ENCODE measurements at places on chromosomes 7 and 10.
A peak's percentile ranks its signal among the peaks of the same experiment; 100 is the strongest.

- DNase-seq = no peak
Measured at GRCh38 chr7:14751461-14751860, 151.1 kb downstream of the DGKB start.

DNA sequence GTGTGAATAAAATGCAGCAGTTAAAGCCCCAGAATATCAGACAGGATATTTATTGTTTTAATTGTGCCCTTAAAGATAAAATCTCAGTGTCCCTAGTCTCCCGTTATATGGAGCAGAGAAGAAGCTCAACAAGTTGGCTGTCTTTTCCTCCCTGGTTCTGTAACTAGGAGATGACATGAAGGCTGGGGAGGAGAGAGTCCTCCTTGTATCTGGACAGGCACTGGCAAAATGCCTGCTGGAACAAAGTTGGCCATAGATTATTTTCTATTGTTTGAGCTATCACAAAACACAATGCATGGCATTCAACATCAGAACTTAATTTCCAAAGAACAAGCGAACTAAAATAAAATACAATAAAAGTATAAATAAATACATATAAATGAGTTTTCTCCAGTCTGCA lies 694.9 kb upstream of the KCND2 start:
- DNase-seq = no peak

GRCh38 chr7:50988465-50988864 lies 205.8 kb upstream of the GRB10 start:
- DNase-seq = no peak

DNA sequence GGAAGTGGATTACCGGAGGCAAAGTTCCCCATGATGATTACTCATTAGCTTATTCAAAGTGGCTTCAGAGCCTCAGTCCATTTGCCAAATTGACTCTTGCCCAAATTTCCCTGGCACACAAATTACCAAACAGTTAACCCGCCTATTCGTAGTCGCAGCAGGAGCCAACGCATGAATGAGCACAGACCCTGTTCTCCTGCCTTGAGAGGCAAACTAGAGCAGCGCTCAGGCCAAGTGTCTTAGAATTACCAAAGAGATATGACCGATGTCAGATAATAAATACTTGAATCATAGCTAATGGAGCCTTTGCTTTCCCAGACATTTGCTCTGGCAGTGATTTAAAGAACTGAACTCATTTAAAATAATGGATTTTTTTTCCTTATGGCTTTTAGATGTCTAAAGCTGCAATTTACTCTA lies 64.9 kb downstream of the CTTNBP2 start:
- DNase-seq = peak; percentile 39

GRCh38 chr7:46035166-46035565 lies 114.1 kb upstream of the IGFBP3 start:
- DNase-seq = no peak

DNA sequence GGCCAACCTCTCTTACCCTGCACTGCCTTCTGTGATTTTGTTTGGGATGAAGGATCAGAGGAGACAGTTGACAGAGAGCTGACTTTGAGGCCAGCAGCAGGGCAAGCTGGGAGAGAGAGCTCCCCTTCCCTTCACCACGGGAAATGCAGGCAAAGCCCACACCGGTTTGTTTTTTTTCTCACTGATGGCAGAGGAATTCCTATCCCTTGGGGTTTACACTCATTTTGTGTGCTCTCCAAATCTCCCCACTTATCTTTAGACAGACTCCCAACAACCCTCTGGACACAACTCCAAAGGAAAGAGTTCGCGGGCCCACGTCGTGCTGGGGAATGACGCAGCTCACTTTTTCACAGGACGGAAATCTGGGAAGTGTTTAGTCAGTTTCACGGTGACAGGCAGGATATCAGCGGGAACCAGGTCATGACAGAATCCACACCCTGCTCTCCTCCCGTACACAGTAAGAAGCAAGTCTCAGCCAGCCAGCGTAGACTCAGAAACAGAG lies 68.3 kb upstream of the FAM171A1 start:
- no peak for DNase-seq

- DNase-seq = no peak
Measured at GRCh38 chr10:47440207-47440606, 43.7 kb downstream of the ANXA8 start.

DNA sequence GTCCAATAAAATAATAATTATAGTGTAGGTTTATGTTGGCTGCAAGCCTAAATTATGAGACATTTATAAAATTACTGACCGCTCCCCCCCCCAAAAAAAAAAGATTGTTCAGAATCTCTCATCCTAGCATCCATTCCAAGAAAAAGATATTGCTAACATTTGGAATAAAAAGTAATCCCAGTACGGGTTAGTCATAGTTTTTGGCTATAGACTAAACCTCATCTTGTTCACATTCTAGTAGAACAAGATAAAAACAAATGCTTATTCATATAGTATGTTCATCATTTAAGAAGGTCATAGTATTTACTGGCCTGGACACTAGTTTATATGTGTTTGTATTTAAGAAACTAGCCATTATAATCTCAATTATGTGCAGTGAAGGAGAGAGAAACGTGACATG lies 44.0 kb downstream of the ADK start:
- DNase-seq = no peak

GRCh38 chr10:69665474-69666320 lies 35.6 kb downstream of the FAM241B start:
- DNase-seq = no peak

- DNase-seq = no peak
Measured at GRCh38 chr10:113732160-113732881, 19.2 kb upstream of the PLEKHS1 start.

GRCh38 chr7:33886149-33886623 lies 19.2 kb upstream of the BMPER start:
- DNase-seq = no peak

GRCh38 chr7:37901236-37901827 lies 15.3 kb downstream of the SFRP4 start:
- DNase-seq = peak; percentile 6

GRCh38 chr10:48241332-48241731 lies 33.2 kb downstream of the FRMPD2 start:
- DNase-seq = no peak

DNA sequence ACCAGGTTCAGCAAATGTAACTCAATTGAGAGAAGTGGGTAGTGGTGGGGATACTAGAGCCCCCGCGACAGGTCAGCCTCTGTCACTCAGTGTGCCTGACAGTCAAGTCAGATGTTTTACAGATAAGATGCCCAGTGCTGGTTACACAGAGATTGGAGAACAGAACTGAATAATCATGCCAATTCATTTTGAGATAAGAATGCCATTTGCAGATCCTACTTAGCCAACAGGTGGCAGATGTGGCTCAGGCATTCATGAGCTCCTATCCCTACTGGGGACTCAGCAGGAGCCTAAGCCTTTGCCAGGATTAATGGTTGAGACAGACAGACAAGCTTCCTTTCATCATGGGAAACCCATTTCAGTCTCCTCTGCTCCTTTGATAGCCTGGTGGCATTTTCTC lies 137.8 kb downstream of the MAPK8 start:
- DNase-seq = no peak

- peak; percentile 67 for DNase-seq
Measured at GRCh38 chr10:99431190-99431760, 851 bp upstream of the GOT1 start.

GRCh38 chr10:117553142-117553814 lies 10.7 kb downstream of the EMX2 start:
- no peak for DNase-seq

DNA sequence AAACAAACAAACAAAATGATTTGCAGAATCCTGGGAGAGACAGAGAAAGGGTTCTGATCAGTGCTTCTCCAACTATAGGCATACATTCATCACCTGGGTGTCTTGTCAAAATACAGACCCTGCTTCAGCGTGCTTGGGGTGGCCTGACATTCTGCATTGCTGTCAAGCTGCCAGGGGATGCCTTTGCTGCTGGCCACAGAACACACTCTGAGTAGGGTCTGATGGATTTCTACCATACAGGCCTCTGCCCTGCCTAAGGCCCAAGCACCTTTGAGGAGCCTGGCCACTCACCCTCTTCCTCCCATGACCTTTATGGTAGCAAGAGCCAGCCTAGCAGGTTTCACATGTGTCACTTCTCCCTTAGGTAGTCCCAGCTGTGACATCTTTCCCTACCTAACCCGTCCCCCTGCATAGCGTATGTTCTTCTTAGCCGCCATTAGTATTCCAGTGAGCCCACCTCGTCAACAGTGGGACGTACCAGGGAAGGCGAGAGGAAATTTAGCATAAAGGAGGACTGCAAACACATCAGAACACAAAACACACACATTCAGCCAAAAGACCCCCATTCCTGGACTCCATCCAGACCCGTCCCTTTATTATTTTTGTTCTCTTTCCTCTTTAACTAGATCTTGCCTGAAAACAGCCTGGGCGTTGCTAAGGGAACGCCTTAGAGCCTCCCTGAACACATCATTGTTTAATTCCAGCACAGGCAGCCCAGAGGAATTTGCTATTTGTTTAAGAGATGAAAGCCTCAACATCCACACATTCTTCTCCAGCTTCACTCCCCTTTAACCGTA lies 43.9 kb upstream of the PODXL start:
- DNase-seq = no peak

- peak; percentile 48 for DNase-seq
Measured at GRCh38 chr10:30435073-30435422, 1.1 kb downstream of the MAP3K8 start.

GRCh38 chr10:131591936-131592335 lies 280.4 kb upstream of the TCERG1L start:
- no peak for DNase-seq

DNA sequence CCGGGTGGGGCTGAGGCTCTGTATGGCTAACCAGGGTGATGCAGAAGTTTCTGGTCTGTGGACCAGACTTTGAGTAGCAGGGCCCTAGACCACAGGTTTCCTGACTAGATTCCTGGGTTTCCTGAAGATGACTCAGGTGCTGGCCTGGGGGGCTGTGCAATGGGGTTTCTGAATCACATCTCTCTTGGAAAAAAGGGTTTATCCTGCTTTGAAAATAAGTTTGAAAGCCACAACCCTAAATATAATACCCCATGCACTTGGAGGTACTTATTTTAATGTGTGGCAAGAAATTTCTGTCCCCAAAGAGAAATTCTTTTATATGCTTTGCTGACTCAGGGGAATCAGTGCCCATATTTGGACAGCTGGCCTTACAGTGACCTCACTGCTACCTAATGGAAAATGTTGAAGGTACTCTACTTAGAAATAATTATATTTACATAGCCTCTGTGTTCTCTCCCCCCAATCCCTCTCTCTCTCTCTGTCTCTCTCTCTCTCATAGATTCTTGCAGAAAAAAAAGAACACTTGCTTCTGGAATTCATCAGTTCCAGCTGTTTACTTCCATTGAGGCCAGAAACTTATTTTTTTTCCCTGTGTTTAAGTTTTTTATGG lies 184.4 kb upstream of the LYZL2 start:
- no peak for DNase-seq

DNA sequence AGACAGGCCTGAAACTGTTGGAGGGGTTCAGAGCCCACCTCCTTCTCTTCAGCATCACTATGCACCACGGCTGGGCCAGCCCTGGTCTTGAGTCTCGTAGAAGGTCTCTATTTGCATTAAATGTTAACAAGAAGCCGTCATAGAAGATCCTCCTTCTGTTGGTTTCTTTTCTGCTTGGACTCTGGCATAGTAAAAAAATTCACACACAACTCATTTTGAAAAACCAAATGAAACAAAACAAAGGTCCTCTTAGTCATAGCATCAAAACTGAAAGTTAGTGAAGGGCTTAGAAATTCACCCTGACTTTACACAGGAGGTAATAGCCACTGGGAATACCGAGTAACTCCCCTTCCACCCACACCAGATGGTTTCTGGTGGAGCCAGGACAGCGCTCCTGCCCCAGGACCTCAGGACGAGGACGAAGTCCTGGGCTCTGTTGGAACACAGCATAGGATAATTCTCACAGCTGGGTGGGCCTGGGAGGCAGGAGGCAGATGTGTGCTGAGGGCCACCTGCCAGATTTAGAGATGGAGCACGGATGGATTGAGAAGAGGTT lies 248.4 kb upstream of the KLF6 start:
- DNase-seq = no peak

GRCh38 chr10:3800586-3800985 lies 15.6 kb upstream of the KLF6 start:
- DNase-seq = no peak

DNA sequence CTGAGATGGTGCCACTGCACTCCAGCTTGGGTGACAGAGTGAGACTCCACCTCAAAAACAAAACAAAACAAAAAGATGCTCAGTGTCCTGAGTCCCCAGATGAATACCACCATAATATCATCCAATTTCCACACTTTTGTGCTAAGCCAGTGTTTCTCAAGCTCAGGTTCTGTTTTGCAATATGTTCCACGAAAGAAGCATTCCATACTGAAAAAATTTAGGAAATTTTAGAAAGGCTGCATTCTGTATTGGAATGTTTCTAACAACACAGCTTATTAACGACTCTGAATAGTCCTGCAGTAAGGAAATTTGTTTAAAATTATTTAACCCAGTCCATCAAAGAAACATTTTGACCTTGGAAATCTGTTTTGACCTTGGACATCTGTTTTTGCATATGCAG lies 142.4 kb downstream of the EPC1 start:
- DNase-seq = no peak

DNA sequence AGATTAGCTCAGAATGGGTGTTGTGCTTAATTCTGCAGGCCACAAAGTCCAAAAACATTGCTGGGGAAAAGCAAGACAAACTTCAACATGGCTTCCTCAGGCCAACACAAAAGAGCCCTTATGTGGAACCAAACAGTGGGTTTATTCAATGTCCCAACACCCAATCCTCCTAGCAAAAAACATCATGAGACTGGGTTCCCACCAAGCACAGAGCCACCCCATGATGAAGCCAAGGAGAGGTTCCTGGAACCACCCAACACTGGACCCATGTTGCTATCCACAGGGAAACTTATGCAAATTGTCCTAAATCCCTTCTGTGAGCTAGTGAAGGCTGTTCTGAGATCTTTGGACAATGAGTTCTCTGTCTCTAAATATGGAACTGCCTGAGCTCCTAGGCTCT lies 24.0 kb downstream of the SLC25A13 start:
- no peak for DNase-seq

DNA sequence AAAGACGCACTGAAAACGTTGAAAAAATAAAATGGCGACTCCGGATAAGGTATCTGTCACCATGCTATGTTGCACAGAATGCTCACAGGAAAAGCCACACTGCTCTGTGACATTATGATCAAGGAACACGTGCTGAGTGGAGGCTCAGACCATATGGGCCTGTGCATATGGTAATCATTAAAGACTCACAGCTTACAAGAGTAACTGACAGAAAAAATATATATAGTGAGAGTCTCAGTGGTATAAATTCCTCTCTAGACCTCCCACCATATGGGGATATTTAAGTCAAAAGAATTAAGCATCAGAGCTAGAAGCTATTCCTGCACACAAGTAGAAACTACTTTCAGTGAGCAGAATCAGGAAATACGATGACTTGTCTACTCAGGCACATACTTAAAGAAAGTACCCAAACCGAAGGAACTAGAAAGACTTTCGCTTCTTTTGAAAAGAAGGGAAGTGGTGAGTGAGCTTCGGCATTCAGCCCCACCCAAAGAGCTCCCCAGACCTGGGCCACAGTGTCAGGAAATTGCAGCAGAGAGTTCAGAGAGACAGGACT lies 65.1 kb upstream of the MPP7 start:
- DNase-seq = no peak

DNA sequence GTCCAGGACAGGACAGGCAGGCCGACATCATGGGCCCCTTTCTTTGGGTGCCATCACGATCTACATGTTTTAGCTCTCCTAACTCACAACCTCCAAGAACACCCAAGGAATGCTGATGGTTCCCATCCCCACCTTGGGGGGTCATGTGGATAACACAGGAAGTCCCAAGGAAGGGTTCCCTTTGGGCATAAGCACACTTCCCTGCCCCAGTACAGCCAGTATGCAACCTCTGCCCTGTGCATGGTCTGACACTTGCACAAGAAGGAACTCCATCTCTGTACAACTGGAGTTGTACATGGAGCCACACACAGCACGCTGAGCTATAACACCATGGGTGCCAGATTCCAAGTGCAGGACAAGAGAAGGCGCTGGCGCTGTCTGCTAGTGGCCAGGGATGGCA lies 11.0 kb downstream of the MAT1A start:
- DNase-seq = no peak

All from body of pancreas (tissue), 4 donors.